ENCODE measurements at places on chromosomes 11 and 22.

DNA sequence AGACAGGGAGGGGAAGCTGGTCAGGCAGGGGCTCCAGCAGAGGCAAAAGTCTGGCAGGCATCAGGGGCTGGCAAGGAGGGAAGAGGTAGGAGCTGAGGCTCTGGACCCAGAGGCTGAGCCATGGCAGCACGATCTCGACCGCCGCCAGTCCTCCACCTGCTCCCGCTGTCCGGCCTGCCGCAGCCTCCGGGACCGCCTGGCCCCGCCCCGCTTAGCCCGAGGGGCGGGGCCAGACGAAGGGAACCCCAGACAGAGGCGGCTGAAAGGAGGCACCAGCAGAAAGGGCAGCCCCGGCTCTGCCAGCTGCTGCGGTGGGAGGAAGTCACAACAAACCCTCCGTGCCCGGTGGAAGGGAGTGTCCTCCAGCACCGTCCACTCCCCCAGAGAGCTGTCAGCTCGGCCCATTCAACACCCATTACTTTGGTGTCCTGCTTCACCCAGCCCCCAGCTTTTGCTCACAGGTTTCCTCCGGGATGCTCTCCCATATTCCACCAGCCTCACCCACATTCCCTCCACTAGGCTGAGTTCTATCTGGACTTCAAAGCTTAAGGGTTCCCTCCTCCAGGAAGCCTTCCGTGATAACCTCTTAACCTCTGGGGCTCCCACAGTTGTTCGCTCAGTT lies at the start of gene MFNG:
Gene MFNG, minus strand, starts transcription at position 161 of the 622 bp plus-strand sequence. CDS start 207 bp downstream, outside the sequence.
- peak; percentile 90 for DNase-seq

DNA sequence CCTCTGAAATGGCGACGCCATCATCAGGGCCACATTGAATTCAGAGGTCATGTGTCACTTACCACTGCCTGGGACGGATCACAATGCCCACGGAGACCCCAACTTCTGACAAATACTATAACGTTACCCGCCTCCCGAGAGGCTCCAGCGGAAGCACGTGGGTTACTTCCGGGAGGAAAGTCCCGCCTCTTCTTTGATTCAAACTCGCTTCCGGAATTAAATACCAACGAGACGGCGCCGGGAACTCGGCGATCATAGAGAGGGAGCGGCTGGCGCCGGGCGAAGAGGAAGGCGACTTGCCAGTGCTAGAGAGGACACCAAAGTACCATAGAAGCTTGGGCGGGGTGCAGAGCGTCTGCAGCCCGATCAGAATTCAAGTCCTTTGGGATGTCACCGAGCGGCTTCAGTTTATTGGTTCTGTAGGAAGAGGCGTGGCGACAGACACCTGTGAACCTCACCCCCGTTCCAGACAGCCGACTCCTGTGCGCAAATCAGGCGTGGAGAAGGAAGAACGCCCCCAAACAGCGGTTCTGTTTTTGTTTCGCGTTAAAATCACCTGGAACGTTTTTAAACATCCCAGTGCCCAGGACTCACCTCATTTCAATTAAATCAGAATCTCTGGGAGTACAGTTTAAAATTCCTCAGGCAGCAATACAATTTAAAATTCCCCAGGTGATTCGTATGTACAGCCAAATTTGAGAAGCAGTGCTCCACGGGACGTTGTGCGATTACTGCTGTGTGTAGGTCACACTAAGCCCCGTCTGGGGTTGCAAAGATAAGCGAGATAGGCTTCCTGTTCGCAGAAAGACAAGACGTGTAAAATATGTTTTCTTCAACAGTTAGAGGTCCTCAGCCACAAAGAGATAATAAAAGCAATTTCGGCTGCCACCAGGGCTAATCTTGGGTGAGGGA lies at the start of gene TIMM10:
Gene TIMM10, minus strand, starts transcription at position 159 of the 912 bp plus-strand sequence. CDS start 565 bp downstream, outside the sequence.
- peak; percentile 97 for DNase-seq

DNA sequence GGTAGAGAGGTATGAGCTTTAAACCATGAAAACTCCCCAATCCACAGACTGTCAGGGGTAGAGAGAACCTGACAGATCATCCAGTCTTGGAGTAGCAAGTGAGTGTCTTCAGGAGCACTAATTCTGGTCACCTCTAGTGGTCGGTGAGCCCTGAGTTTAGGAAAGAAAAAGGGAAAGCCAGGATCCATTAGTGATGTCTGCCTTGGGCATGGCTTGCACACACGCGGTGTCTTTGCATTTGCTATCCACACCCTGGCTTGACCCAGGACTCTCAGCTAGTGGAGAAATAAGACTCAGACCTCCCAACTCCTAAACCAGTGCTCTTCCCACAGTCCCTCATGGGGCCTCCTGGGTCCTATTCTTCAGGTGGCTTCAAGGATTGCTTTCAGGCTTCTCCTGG lies 19.3 kb downstream of the POU2F3 start:
- no peak for DNase-seq

GRCh38 chr11:86418513-86418912 lies 43.8 kb downstream of the CCDC81 start:
- DNase-seq: no peak

DNA sequence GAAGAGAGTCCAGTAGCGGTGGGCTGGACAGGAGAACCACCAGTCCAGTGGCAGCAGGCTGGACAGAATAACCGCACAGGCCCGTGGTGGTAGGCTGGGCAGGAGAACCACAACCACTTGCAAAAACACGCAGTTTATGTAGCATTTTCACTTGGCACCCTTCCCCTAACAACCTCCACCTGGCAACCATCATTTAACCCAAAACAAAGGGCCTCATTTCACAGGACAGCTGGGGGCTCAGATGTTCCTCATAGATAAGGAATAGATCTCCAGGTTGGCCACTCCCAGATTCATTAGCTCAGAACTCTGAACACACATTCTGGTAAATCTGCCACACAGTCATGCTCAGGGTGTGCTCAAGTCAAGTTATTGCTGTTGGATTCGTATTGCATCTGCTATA lies 41.2 kb downstream of the SYTL2 start:
- DNase-seq: no peak

- no peak for DNase-seq
Measured at GRCh38 chr22:36577019-36577418, 48.1 kb upstream of the EIF3D start.

GRCh38 chr22:38777087-38777671 lies 16.8 kb downstream of the DNAL4 start:
- no peak for DNase-seq

DNA sequence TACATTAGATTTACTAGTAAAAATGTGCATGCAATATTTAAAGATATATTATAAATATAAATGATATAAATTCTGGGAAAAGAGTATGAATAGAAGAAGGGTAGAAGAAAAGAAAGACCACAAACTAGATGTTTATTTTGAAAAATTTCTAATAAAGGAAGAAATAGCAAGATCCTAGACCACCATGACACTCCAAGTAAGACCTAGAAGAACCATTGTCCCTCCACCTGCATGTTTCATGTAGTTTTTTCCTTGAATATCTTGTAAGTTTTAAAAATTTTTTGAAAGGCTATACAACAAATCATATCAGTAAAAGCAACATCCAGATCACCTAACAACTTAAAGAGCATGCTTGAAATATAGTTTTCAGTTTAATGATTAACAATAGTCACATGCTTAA lies 46.8 kb downstream of the ARHGAP32 start:
- no peak for DNase-seq

DNA sequence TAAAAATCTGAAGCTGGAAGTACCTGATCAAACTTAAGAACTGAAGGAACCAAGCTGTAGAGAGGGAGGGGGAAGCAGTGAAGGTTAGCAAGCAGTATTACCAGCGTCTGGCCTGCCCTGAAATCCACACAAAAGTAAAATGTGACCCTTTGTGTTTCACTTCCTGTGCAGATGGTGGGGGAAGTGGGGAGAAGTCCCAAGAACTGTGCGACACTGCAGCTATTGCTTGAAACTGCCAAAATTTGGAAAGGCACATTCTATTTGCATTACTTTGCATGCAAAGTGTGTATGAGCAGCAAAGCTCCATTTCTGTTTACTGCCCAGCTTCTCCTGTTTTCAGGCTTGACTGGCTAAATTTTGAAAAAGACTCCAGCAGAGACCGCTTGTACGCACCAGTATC lies 72.1 kb upstream of the BMAL1 start:
- no peak for DNase-seq

DNA sequence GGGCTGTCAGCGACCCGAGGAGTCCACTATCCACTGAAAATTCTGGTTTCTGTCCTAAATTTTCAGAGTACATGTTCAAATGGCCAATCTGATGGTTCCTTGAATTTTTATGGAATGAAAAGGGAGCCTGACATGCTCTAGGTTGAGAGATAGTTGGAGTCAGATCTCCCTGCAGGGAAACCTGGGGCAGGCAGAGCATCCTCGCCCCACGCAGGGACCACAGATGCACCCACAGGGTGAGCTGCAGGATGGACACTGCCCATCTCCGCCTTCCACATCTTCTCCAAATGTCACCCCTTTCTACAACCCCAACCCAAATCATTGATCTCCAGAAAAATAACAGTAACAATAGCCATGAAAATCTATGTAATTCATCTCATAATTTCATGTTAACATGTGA lies 114.2 kb upstream of the IGLL5 start:
- DNase-seq: no peak

DNA sequence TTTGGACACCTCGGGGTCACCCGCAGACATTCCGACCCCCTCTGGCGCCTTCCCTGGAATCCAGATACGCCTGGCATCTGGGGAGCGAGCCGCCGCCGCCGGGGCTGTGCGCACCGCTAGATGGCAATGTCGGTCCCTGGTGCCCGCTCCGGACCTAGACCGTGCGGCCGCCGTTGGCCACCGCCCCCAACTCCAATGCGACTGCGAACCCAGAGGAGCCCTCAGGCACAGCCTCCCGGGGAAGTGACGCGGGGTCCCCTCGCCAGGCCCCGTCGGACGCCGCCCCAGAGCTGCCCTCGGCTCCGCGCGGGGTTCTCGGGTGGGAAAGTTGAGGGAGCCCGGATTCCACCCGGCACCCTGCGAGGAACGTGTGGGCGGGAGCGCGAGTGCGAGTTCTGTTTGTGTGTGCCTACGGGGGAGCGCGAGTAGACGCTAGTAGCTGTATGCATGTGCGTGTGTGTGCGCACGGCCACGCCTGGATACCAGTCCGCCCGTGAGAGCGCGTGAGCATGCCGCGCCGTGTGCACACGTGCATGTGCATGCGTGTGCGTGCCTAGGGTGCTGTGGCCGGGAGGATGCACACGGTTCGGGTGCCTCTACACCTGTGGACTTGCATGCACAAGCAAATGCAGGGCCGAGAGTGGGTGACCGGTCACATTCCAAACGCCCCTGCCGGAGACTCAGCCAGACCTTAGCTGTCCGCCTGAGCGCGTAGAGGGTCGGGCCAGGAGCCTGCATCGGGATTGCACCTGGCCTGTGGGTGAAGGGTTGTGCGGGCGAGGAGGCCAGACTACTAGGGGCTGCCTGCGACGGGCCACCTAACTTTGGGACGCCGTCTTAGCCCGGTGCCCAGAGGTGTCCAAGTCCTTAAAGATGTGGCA lies 1.9 kb downstream of the CHRM4 start:
- peak; percentile 79 for DNase-seq

- DNase-seq: no peak
Measured at GRCh38 chr22:25911243-25911972, 169.4 kb downstream of the MYO18B start.

DNA sequence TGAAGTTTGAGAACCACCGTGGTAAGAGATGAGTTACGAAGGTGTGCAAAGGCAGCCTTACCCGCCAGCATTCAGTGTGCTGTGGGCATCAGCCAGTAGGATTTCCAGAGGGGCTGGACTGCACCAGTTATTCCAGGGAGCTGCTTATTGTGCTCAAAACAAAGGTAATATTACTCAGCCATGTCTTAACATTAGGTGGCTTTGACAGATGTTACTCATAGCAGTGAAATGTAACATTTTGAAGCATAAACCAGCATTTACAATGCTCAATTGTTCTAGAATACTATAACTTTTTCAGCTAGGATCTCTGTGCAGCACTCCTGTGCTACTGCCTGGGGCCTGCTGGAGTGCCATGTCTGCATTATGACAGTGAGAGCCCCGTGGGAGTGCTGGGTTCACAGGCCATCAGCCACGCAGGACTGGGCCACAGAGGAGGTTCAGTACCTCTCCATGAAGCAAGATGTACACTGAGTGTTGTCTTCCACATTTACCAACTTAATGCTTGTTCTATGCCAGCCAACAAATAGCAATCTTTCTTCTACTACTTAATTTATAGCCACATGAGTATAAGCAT lies 238.1 kb downstream of the CADM1 start:
- no peak for DNase-seq

DNA sequence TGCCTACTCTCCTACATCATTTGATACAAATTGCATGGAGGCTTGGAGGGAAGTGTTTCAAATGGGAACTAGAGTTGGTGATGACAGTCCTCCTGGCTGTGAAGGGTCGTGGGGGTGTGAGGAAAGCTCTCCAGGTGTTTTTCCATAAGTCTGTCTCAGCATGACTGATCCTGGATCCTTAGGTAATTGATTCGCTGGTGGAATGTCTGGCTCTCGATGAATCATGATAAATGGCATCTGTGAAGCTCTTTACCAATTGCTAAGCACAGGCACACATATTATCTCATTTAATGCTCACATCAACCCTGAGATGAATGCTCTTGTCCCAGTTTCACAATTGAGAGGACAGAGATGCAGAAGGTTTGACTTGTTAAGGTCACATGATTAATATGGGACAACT lies 107.5 kb downstream of the PKNOX2 start:
- no peak for DNase-seq

GRCh38 chr11:89159974-89160373 lies 17.7 kb upstream of the TYR start:
- no peak for DNase-seq

- DNase-seq: no peak
Measured at GRCh38 chr11:120712014-120712413, 200.5 kb downstream of the GRIK4 start.

- no peak for DNase-seq
Measured at GRCh38 chr11:27694992-27695391, 5.3 kb downstream of the BDNF start.

- no peak for DNase-seq
Measured at GRCh38 chr11:113521737-113522517, 46.7 kb upstream of the DRD2 start.

DNA sequence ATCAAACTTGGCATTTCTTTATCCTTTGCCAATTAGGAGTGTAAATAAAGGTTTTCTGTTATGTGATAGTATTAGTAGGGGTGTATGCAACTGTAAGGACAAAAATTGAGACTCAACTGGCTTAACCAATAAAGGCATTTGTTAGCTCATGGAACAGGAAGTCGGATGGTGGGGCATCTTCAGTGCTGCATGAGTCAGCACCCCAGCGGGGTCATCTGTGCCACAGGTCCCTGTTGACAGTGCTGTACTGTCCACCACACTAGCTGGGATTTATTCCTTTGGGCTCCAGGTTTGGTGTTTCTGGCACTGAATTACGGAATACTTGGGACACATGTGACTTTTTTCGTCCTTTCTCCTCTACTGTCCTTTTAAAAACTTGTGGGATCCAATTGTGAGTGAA lies 86.0 kb downstream of the PPP6R3 start:
- DNase-seq: no peak

DNA sequence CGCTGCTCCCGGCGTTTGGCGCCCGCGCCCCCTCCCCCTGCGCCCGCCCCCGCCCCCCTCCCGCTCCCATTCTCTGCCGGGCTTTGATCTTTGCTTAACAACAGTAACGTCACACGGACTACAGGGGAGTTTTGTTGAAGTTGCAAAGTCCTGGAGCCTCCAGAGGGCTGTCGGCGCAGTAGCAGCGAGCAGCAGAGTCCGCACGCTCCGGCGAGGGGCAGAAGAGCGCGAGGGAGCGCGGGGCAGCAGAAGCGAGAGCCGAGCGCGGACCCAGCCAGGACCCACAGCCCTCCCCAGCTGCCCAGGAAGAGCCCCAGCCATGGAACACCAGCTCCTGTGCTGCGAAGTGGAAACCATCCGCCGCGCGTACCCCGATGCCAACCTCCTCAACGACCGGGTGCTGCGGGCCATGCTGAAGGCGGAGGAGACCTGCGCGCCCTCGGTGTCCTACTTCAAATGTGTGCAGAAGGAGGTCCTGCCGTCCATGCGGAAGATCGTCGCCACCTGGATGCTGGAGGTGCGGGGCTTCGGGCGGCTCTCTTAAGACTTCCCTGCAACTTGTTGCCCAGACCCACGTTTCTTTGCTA lies at the start of gene CCND1:
Gene CCND1, plus strand, starts transcription at position 162 of the 587 bp plus-strand sequence. Its CDS starts 158 bp downstream, at position 320.
- peak; percentile 76 for DNase-seq
